ENCODE measurements at places on chromosomes 12 and 14.

- peak; percentile 54 for DNase-seq
These were observed 4.4 kb downstream of the AMHR2 start for GRCh38 chr12:53427905-53428594.

DNA sequence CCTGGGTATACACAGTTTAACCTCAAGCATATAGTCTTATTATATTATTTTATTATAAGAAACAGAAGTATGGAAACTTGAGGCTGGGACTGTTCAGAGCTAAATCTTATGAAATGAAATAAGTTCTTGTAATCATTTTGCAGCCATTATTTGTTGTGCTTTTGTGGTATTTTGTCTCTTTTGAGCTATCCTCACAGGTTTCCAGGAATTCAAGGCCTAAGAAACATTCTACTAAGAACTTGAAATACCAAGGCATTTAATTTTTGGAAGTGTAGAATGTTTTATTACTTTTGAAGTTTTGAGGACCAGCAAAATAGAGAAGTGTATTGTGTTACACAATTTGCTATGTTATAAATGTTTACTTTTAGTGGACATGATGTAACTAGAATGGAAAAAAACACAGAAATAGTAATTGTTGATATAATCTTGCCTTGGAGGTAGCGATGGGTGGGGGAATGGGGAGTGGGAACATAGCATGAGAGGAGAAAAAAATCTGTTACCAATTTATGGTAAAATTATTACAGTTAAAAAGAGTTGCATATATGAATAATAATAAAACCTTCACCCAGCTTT lies 81.7 kb downstream of the CRADD start:
- DNase-seq, result no peak

GRCh38 chr12:21690704-21691368 lies 33.2 kb upstream of the LDHB start:
- no peak for DNase-seq

DNA sequence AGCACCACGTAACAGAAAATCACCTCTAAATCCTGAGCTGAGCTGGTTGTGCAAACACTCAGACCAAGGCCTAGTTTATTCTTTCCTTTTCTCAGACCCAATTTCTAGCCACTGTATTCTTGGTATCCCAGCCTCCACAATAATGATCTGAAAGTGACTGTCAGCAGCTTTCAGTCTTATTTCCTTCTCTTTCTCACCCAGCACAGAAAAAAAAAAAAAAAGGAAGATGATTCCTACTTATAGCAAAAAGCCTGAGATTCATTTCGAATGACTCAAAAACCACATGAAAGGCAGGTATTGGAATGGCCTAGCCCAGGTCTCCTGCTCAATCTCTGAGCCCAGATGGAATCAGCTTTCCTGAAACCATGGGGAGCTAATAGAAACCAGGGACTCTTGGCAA lies 298.6 kb upstream of the PPFIA2 start:
- peak; percentile 74 for DNase-seq

- DNase-seq, result no peak
These were observed 120.8 kb downstream of the PPHLN1 start for GRCh38 chr12:42446761-42447160.

DNA sequence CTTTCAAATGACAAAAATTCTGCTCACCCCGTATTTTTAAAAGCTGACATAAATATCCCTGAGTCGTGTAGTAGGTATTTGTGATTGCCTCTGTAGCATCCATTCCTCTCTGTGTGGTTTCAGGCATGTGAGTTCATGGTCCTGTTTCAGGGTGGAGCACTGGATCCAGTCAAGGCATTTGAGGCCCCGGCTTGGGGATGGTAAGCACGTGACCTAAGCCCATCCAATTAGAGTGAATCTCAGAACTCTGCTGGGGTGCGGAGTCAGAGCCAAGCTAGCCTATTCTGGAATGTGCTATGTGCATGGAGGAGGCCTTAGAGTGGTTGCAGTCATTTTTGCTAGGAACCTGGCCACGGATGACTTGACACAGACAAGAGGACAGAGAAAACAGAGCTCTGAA lies 4.3 kb upstream of the CSRP2 start:
- no peak for DNase-seq

GRCh38 chr12:1523046-1523445 lies 71.3 kb downstream of the FBXL14 start:
- no peak for DNase-seq

DNA sequence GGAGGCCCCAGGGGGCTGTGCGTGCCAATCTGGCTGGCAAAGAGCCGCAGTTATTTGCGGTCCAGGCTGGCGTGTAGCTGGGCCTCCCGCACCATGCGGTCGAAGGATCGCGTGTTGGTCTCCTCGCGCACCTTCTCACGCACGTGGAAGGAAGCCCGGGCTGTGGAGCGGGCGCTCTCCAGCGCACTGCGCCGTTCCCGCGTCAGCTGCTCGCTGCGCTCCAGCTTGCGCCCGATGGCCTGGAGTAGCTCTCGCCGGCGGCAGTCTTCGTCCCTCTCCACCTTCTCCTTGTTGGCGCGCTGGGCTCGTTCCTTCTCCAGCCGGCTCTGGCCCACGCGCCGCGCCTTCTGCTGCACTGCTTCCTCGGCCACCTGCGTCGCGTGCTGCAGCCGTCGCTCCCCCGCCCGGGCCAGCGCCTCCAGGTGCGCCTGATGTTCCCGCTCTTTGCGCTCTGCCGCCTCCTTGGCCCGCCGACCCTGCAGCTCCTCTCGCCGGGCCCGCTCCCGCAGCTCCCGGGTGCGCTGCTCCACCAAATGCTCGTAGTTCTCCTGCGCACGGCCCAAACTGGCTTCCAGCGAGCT lies 3.1 kb downstream of the CCDC177 start:
- DNase-seq, result no peak

DNA sequence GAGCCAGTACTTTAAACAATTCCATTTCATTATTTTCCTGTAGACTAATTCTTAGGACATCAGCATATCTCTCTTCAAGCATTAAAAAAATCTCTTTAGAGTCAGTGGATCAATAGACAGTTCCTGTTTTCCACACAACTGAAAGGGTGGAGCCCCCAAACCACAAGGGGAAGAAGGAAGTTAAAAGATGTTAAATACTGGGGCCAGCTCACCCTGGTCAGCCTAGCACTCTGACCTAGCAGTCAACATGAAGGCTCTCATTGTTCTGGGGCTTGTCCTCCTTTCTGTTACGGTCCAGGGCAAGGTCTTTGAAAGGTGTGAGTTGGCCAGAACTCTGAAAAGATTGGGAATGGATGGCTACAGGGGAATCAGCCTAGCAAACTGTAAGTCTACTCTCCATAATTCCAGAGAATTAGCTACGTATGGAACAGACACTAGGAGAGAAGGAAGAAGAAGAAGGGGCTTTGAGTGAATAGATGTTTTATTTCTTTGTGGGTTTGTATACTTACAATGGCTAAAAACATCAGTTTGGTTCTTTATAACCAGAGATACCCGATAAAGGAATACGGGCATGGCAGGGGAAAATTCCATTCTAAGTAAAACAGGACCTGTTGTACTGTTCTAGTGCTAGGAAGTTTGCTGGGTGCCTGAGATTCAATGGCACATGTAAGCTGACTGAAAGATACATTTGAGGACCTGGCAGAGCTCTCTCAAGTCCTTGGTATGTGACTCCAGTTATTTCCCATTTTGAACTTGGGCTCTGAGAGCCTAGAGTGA lies at the start of gene LYZ:
Gene LYZ, plus strand, starts transcription at position 220 of the 777 bp plus-strand sequence. Its CDS starts 28 bp downstream, at position 248.
- DNase-seq, result no peak

DNA sequence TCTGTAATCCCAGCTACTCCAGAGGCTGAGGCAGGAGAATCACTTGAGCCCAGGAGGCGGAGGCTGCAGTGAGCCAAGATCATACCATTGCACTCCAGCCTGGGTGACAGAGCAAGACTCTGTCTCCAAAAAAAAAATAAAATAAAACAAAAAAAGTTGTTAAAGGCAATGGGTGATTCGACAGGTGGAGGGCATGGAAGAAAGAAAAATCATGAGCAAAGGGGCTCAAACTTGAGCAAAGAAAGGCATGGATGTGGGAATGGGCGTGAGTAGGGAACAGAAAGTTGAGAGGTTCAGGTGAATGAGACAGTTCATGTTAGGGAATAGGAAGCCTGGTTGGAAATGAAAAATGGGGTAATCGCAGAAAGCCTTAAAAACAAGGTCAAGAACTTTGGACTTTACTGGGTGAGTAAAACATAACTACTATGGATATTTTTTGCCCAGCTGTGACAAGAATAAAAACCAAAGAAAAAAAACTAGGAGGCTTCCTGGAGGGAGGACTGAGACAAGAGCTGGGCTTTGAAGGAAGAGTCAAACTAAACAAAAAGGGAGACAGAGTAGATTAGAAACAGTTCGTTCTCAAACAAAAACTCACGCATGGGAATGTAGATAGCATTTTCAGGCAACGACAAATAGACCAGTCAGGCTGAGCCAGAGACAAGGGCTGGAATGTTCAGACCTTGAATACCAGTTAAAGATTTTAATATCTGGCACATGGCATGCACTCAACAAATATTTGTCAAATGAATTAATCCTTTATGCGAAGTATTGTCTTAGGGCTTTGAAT lies 18.8 kb downstream of the PYM1 start:
- DNase-seq, result no peak

GRCh38 chr12:49733219-49734017 lies 7.9 kb upstream of the TMBIM6 start:
- DNase-seq, result no peak

- no peak for DNase-seq
These were observed 306.8 kb downstream of the DIO2 start for GRCh38 chr14:79904497-79904896.

DNA sequence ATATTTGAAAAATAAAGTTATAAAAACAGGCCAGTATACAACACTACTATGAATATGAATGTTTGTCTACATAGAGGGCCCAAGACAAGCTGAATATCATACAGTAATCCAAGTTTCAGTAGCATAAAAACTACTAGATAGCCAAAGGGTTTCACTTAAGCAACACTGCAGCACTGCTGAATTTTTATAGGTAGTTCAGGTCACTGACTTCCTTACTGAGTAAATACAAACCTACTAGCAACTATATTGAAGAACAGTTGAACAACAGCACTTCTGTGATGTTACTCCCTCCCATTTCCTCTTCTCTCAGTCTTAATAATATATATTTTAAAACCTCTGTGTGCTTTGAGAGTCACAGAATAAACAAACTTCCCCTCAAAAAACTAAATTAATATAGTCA lies 42.7 kb downstream of the GTF2A1 start:
- no peak for DNase-seq

- DNase-seq, result no peak
These were observed 7.7 kb downstream of the PPP1R3E start for GRCh38 chr14:23294734-23295561.

DNA sequence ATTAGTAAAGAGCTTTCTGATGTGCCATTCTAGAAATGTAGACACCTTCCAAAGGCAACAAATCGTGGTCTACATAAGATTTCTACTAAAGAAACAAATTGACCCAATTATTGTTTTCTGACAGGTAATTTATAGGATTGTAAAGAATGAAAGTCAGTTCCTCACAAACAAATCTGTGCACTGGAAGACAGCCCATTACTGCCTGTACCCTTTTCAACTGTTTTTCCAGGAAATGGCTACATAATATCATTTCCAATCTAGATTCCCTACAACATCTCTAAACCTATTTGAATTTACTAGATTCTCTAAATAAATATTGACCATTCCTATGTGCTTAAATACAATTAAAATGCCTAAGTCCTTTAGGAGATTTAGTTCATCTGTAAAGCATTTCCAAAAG lies 939.1 kb downstream of the FSCB start:
- no peak for DNase-seq

DNA sequence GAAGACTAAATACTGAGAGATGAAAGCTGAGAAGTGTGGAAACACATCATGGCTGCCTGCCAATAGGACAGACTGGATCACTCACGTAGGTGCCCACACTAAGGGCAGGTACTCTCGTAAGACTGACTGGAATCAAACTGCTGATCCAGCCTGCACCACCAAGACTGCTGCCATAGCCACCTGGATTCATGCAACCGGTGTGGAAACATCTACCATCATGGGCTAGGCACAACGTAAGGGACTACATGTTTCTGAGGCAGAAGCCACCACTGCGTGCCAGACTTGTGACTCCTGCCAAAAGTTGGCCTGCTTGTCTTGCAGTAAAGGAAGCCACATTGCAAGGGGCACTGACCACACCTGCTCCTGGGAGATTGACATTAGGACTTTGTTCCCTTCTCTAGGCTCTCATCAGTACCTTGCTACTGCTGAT lies 3.8 kb downstream of the POMT2 start:
- DNase-seq, result no peak

GRCh38 chr12:54448344-54448743 lies 25.1 kb downstream of the GTSF1 start:
- DNase-seq, result no peak

DNA sequence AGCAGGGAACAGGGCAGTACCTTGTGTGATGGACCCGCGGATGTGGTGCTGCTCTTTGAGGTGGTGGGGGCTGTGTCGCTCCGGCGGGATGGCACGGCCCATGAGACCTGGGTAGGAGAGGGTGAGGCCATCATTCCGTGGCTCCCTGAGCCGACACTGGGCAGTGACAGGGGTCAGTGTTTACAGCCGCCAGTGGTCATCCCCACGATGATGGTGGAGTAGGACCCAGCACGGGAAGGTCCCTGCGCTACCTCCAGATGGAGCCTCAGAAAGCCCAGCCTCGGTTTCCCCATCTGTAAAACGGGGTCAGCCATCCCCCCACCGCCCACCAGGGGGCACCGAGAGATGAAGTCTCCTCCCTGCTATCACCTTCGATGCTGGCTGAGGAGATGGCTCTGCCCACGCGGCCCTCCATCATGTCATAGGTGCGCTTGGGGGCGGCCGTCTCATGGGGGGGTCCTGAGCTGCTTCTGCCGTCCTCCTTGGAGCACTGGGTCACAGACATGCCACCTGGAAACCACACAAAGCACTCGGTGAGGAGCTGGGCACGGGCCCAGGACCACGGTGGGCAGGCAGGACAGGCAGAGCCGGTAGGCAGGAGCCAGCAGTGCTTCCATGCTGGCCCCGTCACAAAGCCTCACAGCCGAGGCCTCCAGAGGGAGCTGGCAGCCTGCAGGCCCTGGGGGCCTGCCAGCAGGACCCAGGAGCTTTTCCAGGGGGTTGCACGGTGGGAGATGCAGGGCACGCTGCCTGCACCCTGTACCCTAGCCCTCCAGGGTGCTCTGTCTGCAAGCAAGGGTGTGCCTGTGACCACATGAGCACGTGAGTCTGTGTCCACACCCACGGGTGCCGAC lies 53.1 kb downstream of the RFLNA start:
- DNase-seq, result no peak

DNA sequence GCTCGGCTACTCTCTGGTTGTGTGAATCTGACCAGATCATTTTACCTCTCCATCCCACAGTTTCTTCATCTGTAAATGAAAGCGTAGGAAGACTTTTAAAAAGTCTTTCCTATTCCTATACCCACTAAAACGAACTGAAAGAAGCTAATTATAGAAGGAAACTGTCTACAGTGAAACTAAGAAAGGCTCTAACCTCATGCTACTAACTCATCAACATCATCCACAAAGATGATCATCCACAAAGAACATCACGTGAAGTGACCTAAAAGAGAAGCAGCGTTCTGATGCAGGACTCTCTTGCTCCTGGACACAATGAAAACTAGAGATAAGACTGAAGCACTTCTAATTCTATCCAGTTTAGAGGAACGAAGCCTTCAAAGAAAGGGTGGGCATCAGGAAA lies 58.5 kb upstream of the OSBPL8 start:
- DNase-seq, result no peak

- DNase-seq, result peak; percentile 41
These were observed 92.4 kb upstream of the PKP2 start for GRCh38 chr12:32988982-32989381.
